ENCODE measurements at places on chromosomes 5 and 9.

DNA sequence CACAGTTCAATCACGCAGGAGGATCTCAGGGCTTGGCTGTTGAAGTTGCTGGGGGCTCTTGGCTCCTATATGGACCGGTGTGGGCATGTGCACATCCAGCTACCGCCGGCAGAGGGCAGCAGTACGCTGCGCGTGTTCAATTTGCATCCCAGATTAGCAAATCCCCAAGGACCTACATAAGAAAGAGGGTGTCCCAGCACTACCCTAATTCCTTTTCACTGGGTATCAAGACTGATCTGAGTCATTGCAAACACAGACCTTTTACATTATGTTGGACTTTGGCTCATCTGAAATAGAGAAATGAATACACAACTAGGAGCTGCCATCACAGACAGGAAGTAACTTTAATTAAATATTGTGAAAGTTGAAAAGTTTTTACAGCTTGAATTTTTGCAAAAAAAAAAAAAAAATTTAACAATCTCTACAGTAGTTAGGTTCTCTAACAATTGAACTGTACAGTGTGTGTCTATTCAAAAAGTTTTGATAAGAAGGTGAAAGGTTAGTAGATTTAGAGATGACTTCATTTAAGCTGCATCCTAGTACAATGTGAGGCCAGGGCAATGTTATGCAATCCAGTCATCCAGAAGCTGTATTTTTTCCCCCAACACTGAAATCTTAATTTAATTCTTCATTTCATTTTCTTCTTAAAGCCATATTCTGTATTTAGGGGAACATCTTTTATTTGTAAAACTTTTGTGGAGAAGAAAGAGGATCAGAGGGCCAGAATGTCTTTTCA lies 404.0 kb downstream of the EBF1 start:
- DNase-seq, result peak; percentile 43

- no peak for DNase-seq
These were observed 18.7 kb downstream of the LRRC70 start for GRCh38 chr5:62597314-62597713.

GRCh38 chr5:11611011-11611410 lies 293.2 kb downstream of the CTNND2 start:
- DNase-seq, result no peak

- no peak for DNase-seq
These were observed 28.0 kb upstream of the SH3RF2 start for GRCh38 chr5:145908206-145908960.

DNA sequence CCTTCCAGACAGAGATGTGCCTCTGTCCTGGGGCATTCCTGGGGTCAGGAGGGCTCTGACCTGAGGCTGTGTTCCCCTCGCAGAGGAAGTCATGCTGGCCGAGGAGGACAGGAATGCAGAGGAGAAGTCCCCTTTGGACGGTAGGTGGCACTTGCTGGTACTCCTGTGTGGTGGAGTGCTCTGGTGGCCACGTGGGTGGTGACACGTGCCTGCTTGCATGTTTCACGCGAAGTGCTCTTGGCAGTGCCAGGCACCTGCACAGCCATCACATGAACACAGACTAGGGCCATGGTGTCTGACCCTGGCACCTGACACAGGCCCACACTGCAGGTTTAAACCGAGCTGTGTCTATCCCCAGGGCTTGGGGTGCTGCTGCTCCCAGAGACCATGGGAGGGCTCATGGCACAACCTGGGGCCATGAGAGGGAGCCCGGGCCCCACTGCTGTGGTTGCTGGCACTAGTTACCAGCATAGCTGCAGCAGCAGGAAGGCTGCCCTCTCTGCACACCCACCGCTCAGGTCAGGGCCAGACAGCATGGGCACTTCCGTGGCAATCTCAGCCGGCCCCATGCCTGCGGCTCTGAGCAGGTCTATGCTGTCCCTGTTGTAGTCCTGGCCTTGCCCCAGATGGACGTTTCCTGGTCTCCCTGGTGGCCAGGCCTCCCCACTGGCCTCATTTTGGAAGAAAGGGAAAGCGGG lies 79.3 kb downstream of the CACNA1B start:
- DNase-seq, result no peak

- DNase-seq, result no peak
These were observed 46.4 kb upstream of the ABCA1 start for GRCh38 chr9:104974053-104974962.

- DNase-seq, result no peak
These were observed 56.4 kb upstream of the TMC1 start for GRCh38 chr9:72464857-72465592.

- no peak for DNase-seq
These were observed 1.2 kb downstream of the MAP1B start for GRCh38 chr5:72108202-72109061.

- no peak for DNase-seq
These were observed 298.4 kb upstream of the GRAMD2B start for GRCh38 chr5:126124706-126125345.

- no peak for DNase-seq
These were observed 69.6 kb downstream of the UGCG start for GRCh38 chr9:111966124-111966723.

DNA sequence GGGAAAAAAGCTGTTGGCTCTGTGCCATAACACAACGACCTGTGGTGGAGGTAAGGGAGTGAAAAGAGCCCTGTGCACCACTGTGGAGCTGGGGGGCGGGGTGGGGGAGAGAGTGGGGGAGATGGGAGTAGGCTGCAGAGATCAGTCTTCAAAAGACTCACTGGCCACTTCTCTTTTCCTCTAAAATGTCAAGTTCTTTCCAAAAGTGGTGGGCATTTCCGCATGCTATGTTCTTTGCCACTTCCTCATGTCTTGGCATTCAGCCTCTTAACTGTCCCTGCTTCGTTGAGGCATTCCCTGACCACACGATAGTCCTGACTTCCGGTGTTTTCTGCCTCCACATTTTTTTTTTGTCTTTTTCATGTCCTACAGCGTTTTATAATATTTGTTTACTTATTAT lies 2.4 kb upstream of the PPP2R2B start:
- no peak for DNase-seq

- DNase-seq, result no peak
These were observed 11.2 kb downstream of the POC5 start for GRCh38 chr5:75706016-75706415.

- DNase-seq, result no peak
These were observed 237.1 kb upstream of the PUM3 start for GRCh38 chr9:3080951-3081350.

DNA sequence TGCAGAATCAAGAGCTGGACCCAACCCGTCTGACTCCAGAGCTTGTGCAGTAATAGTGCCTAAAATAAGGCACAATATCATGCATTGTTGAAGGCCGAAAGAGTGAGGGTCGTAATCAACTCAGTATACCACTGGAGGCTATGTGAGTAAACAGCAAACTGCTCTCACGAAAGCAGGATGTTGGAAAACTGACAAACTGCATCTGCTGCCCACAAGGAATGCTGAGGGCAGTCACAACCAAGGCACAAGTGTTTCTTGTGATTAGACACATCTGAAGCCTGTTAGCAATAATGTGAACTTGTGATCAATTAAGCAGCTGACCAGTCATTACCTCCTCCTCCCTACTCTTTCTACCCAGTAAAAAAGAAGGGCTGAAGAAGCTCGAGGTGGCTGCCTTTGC lies 48.8 kb downstream of the TRPM3 start:
- no peak for DNase-seq

DNA sequence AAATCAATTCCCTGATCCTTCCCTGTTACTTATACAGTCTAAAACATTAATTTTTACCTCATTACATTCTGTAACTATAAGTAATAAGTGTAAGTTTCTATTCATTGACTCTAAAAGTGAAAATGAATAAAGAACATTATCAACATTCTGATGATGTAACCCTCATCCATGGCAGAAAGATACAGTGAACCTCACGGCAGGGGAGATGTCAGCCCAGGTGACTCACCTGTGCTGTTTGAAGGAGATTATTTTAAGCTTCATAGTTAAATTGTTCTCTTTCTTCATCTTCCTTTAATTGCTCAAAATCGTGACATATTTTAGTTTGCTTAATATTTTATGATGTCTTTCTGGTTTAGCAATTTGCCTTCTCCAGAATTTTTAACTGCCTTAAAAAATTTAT lies 268.1 kb downstream of the FSTL4 start:
- DNase-seq, result no peak

DNA sequence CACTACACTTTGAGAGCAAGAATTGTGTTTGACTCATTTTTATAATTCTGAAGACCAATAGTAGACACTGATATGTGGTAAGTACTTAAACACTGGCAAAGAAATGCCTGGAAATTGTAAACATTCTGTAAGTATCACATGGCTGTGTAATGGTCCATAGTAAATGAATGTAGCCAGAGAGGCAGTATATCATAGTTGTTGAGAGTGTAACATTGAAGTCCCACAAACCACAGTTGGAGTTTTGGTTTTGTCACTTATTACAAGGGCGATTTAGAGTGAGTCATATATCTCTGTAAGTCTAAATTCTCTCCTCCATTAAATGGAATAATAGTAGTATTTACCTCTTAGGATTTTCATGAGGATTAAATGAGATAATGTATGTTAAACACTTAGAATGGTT lies 181.1 kb upstream of the MEF2C start:
- DNase-seq, result no peak

- DNase-seq, result no peak
These were observed 26.7 kb downstream of the BDP1 start for GRCh38 chr5:71482132-71482531.

DNA sequence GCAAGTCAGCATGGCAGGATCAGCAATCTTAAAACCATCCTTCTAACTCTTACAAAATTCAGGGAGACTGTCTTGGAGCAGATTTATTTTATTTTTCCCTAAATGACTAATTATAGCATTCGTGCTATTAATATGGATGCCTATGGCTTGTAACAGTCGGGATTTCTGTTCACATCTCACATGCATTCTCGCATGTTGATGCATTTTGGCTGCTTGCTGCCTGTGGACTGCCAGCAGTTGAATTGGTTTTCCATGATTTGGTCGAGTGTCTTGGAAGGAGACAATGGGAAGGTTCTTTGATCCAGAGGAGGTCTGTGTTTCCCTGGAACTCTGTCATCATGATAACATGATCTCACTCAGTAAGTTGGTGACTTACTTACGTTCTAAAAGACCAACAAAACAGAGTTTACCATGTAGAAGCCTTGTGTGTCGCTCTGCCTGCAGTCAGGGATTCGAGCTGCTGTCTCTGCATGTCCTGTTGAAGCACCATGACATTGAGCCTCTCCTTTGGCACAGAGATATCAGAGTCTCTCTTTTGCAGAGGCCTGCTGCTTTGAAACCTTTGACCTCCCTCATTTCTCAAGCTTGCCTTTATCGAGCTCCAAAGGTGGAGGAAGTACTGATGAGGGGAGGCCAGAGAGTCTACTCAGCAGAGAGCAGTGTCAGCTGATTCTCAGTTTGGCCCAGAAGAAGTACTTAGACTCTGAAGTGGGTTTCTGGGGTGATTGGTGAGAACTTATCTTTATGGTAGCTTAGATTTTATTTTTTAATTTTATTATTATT lies 82.4 kb downstream of the ARHGAP26 start:
- no peak for DNase-seq

- DNase-seq, result no peak
These were observed 16.1 kb downstream of the CCT5 start for GRCh38 chr5:10266137-10266536.

DNA sequence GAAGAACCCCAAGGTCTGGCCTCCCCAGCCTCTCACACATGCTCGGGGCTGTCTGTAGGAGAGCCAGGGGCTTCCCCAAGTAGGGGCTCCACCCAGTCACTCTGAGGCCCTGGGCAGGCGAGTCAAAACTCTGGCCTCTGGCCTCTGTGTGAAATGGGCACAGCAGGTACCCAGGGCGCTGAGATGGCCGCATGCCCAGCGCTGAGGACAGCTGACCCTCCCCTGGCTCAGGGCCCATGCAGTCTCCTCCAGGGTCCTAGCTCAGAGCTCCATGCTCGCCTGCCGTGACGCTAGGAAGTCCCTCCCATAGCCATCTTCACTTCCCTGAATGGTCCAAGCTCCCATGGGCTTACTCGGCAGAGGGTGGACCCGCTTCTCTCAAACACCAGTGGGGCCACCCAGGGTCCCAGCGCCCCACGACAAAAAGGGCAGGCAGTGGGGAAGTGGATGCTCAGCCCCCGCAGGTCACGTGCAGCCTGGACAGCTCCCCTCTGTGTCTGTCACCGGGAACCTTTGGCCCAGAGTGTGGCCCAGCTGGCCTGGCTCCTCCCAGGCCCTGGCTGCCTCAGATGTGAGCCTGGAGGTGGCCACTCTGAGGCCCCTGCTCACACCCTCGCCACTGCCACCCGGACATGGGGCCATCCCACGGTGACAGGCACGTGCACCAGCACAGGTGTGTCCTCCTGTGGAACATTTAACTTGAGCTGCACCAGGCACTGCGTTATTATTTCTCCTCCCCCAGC lies 12.2 kb upstream of the VAV2 start:
- no peak for DNase-seq

DNA sequence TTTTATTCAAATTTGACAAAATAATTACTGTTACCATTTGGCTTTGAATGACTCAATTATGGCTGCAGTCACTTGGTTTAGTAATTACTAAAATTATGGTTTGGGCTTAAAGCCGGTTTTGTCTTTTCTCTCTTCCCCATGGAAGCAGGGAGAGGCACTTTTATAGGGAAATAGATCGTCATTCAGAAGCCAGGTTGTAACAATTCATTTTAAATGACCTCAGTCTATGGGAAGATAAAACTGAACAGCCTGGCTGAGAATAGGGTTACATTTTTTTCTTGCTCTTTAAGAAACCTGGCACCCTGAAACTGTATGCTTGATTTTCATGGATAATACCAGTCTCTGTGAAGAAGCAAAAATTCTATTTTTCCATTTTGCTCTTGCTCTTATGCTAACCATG lies 169.8 kb downstream of the SMC2 start:
- DNase-seq, result no peak

DNA sequence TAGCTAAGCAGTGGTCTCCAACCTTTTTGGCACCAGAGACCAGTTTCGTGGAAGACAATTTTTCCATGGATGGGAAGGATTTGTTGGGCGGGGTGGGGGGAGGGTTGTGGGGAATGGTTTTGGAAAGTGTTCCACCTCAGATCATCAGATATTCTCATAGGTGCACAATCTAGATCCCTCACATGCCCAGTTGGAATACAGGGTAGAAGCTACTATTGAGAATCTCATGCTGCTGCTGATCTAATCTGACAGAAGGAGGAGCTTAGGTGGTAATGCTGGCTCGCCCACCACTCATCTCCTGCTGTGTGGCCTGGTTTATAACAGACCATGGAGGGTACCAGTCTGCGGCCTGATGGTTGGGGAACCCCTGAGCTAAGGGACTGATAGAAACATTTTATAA lies 662.7 kb upstream of the RGMB start:
- DNase-seq, result no peak

DNA sequence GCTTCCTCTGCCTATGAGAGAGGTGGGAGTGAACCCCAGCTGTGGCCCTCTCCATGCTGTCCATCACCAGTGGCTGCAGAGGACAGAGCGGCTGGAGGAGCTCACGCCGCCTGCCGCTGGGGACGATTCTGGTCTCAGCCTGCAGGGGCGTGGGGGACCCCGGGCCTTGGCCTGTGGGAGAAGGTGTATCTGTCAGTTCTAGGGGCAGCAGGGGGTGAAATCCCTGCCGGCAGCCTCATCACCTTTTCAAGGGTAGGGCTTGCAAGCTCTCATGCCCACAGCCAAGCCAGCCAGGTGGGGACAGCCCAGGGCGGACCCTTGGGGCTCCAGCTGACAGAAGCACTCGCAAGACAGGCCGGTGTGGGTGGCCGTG lies 80.2 kb downstream of the TSPAN17 start:
- no peak for DNase-seq

All from stimulated activated CD8-positive, alpha-beta memory T cell treated with anti-CD3 and anti-CD28 coated beads, Interleukin-4, amount 100 ng/mL, for 4 hours (primary cell).